ENCODE measurements at places on chromosomes 4 and X.

GRCh38 chr4:126976850-126977632 lies 655.7 kb upstream of the INTU start:
- DNase-seq = no peak

- DNase-seq = no peak
Measured at GRCh38 chr4:183801457-183802165, 103.5 kb upstream of the STOX2 start.

DNA sequence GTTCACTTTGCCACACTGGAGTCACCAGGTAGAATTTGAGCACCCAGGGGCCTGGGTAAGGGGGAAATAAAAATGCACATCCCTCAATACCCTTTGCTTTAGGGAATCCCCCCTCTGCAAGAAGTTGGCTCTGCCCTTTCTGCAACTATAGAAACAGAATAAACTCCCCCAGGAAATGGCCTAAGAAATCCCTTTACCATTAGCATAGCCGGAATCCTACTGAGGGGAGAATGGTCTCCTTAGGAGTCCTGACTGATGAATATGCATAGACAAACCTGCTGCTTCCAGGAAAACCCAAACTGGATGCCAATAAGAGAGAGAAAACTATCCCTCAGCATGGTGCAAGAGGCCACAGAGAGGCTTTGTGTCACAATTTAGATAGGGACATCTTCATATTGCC lies 11.0 kb downstream of the EFHC2 start:
- no peak for DNase-seq

DNA sequence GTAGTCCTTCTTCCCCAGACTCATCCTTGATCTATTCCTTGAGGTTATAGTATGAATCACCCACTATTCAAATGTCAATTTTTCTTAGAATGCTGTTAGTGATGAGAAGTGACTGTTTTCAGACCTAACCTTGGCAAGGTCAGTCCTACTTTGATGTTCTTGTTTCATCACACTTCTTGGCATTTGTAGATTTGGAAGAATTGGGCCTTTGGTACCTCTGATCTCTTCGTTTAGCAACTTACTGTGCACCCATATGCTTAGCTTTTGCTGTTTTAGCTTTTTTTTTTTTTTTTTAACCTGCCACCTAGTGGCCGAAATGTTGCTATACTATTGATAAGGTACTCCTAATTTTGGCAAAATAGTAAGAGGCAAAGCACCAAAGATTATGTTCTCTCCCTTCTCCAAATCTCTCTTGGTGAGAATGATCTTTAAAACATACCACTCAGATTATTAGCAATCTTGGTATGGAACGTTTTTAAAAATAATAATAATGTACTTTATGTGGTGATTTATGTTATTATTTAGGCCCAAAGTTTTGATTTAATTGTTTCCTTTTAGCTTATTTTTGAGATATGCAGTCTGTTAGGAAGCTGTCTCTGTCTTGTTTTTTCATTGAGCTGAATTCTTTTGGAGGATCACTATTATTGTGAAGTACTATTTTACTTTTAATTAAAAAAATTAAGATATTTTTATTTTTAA lies 16.6 kb downstream of the DCK start:
- peak; percentile 83 for DNase-seq

GRCh38 chrX:13046141-13046855 lies 1.9 kb upstream of the FAM9C start:
- DNase-seq = peak; percentile 38

DNA sequence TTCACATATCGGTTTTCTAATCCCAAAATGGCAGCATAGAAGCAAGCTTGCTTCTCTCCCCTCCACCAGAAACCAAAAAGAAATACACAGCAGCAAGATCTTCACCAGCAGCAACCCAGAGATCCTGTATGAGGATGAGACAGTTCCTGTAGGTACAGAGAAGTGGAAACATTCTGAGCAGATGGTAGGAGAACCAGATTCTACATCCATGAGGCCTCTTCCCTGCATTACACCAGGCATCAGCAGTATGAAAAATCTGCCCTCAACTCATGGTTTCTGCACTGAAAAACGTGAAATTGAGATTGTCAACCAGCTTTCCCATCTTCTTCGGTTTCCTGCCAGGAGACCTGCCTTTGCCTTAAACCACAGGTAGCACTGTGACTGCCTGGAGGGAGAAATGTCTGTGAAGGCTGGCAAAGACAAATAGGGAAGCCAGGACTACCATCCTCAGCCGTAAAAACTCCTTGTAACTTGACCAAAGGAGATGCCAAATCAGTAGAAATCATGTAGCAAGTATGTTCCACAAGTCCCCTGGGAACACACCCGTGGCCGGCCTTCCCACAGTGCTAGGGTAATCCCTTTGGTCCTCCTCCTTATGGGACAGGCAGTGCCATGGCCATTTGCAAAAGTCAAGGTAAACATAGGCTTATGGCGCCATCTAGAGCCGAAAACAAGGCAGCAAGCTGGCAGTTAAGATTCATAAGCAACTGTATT lies 24.0 kb upstream of the MTHFD2L start:
- peak; percentile 88 for DNase-seq

DNA sequence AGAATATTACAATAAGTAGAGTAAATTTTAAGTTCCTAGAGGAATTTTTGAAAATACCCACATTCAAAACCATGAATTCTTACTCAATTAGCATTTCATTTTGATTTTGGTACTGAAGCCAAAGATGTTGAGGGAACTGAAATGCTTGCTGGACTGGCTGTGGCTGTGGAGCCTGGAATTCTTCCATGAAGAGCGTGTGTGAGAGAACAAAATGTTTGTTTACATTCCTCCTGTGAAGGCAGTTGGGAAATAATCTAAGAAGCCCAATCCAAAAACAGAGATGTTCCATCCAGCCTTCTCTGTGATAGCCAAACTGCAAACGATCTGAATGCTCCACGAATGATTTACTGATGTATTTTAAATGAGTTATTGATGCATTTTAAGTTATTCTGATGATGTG lies 3.8 kb upstream of the ADH1B start:
- DNase-seq = no peak

GRCh38 chr4:51878431-51878830 lies 35.5 kb downstream of the DCUN1D4 start:
- no peak for DNase-seq

DNA sequence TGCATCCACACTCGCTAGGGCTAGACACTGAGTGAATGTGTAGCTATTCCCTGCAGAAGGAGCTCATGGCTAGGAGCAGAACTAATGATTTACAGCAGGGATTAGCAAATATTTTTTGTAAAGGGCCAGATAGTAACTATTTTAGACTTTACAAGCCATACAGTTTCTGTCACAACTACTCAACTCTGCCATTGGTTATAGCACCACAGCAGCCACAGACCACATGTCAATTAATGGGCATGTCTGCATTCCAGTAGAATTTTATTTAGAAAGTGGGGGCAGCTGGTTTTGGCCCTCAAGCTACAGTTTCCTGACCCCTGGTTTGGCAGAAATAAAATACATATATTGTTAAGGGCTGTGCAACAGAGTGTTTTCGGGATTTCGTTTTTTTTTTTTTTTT lies 192.6 kb downstream of the FRMPD4 start:
- DNase-seq = no peak

- no peak for DNase-seq
Measured at GRCh38 chr4:4603067-4603466, 61.2 kb upstream of the STX18 start.

DNA sequence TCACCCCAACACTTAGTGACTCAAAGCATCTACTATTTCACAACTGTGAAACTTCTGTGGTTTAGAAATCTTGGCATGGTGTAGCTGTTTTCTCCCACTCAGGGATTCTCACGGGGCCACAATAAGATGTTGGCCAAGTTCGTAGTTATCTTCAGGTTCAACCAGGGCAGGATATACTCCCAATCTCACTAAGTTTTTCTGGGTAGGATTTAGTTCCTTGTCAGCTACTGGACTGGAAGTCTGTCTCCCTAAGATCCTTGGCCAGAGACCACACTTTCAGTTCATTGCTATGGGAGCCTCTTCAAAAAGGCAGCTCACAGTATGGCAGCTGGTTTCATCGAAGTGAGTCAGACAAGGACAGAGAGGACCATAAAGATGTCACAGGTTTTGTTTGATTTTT lies 111.7 kb upstream of the PDHA2 start:
- no peak for DNase-seq
